ENCODE measurements at places on chromosomes 12 and 14.
A peak's percentile ranks its signal among the peaks of the same experiment; 100 is the strongest.

- DNase-seq = no peak
Measured at GRCh38 chr12:4293299-4293965, 19.9 kb downstream of the CCND2 start.

DNA sequence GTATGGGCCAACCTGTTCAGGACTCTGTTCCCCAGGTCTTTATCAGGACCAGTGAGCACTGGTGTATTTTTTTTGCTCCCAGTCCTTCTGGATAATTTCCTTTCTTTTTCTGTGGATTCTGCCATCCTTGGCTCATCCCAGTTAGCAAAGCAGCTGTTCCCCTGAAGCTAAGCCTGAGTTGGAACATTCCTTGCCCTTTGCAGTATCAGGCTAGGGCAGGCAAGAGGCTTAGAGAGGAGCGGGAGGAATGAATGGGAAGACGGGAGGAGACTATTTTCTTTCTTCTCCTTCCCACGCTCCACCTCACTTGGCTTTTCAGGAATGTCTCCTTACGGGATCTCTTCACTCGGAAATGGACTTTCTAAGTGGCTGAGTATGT, 29.2 kb downstream of the ERG28 start:
- no peak for DNase-seq

DNA sequence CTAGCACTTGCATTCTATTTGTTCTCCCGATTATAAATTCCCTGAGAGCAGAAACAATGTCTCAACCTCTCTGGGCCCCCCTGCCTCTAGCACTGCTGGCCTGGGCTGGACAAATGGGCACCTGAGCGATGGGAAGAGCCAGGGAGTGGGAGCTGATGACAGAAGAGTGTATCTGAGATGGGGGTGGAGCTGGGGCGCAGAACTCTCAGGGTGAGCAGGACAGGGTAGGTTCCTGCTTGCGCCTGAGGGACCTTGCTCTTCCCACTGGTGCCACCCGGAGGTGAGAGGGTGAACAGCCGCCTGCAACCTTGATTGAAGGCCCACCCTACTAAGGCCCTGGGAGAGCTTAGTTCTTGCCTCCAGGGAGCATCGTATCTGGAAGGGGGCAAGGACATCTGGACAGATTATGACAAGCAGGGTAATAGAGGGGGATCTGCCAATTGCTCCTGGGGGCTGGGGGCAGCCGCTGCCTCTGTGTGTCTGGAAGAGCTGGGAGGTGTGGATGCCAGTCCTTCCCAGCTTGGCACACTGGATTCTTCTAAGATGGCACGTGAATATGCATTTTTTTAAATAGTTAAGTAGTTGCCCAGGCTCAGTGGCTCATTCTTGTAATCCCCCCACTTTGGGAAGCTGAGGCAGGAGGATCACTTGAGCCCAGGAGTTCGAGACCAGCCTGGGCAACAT, 43.0 kb upstream of the TSPAN9 start:
- DNase-seq = peak; percentile 76

GRCh38 chr12:93645702-93646101, 31.5 kb upstream of the CRADD start:
- DNase-seq = no peak

- DNase-seq = no peak
Measured at GRCh38 chr12:70463997-70464396, 97.9 kb downstream of the KCNMB4 start.

DNA sequence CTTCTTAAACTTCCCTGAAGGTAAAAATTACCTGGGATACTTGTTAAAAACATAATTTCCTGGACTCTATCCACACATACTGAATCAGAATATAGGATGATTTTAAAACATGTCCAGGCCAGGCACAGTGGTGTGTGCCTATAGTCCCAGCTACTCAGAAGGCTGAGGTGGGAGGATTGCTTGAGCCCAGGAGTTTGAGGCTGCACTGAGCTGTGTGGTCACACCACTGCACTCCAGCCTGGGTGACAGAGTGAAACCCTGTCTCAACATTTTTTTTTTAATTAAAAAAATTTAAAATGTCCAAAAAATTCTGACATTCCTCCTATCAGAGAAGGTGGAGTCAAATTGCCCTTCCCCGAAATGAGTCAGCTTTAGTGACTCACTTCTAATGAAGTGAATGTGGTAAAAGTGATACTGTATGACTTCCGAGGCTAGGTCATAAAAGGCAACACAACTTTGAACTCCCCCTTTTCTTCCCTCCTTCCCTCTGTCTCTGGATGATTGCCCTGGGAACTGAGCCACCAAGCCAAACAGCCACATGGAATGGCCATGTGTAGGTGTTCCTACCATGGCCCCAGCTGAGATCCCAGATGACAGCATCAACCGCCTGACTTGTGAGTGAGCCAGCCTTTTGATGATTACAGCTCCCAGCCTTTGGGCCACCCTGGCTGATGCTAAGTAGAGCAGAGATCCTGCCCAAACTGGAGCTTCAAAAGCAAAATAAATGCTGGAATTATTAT, 36.3 kb downstream of the LIMA1 start:
- DNase-seq = peak; percentile 82

GRCh38 chr12:109393437-109394345, 46.0 kb downstream of the MYO1H start:
- DNase-seq = no peak

- DNase-seq = no peak
Measured at GRCh38 chr12:15350643-15351042, 28.3 kb downstream of the PTPRO start.

DNA sequence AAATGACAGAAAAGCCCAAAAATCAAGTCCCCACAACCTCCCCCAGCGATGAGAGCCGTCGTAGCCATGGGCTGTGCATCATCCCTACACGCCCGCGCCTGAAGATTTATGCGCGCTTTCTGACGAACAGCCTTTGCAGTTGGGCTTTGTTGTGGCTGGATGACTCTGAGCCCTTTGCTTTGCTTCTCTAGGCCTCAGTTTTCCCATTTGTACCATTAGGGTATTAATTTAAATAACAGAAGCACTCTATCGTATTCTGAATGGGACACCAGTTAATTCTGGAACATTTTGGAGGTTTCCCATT, 24.2 kb downstream of the SFSWAP start:
- DNase-seq = no peak
